ENCODE measurements at places on chromosomes 1 and 21. TPM values are rescaled to one million over a fixed set of nuclear protein-coding genes. Genes with fewer than 3 reads are reported as not detected.

GRCh38 chr21:33936301-33937038 lies 20.9 kb upstream of the ATP5PO start:
- DNase-seq, result no peak

DNA sequence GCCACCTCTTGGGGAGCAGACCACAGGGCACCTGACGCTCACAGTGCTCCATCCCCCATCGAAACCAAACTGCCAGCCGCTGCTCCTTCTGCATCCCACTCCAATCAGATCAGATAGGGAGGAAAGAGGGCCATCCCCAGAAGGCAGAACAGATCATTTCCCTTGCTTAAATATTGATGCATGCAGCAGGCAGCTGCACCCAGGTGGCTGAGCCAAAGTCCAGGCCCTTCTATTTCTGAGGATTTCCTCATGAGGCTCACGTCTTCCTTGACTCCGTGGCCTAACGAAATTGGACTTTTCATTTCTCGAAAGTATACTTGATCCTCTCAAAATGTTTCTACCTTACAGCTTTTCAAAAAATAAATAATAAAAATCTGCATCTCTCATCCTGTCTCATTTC lies 239.2 kb downstream of the ATG4C start:
- DNase-seq, result no peak

RPTN gene
- not detected for polyA plus RNA-seq

ZBTB8B gene
- 1.2 TPM for polyA plus RNA-seq

DNA sequence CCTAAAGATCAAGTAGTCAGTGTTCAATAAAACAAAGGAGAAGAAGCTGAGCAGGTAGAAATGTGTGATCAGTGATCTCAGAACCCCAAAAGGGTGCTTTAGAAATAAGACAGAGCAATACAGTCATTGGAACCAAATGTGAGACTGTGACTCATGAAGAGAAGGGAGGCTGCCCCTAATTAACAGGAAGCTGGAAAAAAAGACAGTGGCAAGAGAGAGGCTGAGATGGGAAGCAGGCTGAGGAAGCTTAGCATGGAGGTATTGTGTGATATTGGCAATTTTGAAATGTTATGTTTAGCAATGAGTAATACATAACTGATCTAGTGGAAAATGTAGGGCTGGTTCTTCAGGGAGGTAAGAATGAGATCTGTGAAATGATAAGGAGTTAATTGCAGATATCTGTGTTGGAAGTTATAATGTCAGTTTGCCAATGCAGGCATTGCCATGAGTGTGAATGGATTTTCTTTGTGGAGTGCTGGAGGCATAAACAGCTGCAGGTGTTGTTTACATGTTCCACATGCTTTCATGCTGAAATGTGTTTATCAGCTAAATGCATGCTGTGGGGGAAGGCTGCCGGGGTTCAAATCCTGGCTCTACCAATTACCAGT lies 90.6 kb upstream of the CACNA1E start:
- DNase-seq, result no peak

MARK1 gene
- 9.2 TPM for polyA plus RNA-seq

- DNase-seq, result no peak
These were observed 11.5 kb upstream of the VASH2 start for GRCh38 chr1:212938846-212939245.

TMCC2 gene
- 7.2 TPM for polyA plus RNA-seq

- DNase-seq, result no peak
These were observed 28.2 kb upstream of the KLHDC7A start for GRCh38 chr1:18452550-18452949.

DNA sequence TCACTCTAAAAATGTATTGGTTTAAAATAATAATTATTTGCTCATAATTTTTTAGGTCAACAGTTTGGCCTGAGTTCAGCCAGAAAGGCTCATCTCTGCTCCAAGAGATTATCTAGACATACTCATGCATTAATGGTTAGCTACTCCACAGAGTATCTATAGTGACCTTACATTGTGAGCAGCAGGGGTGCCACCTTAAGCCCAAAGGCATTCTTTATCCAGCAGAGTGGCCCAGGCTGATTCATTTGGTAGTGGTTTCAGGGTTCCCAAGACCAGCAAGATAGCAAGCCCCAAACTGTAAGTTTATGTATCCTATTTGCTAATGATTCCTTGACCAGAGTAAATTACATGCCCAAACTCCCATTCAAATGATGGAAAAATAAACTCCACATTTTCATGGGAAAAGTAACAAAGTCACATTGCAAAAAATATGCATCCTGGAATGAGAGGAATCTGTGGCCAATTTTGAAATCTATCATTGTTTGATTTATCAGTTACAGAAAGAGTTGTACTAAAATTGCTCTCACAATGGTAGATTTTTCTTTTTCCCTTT lies 182.6 kb upstream of the KCNK2 start:
- DNase-seq, result no peak

DNA sequence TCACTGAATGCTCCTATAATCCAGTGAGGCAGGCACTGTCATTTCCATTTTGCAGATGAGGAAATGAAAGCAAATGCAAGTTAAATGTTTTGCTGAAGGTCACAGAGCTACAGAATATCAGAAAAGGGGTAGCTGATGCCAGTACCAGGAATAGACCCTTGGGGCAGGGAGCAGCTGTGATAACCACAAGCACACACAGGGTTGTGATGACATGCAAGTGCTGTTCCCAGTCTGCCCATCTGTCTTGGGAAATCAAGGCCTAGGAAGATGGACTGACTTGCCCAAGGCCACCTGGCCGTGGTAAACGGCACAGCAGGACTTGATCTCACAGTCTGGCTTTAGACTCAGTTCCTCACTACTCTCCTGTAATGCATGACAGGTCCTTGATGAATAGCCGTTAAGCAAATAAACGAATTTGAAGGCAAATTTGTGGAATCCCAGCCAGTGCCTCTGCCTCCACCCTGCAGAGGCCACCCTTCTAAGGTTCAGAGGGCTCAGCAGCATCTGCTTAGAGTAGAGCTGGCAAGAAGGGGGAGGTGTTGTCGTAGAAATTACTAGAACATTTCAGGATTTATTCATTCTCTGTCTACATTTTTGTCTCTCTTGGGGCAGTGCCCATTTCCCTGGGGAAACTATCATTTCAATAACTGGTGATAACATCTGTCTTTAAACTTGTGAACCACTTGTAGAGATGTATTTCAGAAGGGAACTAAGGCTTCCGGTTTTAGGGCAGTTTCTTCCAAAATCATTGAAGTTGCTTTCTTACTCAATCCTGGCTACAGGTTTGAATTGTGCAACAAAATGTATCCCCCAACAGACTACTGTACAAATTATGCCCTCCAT lies 53.2 kb upstream of the MRPS6 start:
- DNase-seq, result no peak

DNA sequence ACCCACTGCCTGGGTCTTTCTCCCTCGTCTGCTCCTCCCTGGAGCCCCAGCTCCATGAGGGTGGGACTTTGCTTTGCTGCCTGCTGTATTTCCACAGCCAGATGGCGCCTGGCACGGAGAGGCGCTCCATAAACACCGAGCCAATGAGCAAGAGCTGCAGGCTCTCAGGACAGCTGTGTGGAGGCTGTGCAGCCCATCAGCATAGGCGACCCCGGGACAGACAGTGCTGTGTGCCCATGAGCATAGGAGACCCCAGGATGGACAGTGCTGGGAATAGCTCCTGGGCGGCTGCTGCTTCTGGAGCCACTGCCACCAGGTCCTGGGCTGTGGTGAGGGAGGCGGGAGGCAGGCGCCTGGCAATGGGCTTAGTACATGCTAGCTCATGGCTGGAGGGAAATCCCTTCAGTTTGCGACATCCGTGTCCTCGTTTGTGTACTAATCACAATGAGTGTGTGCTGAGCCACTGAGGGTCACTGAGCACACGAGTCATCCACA lies 29.2 kb downstream of the CEP104 start:
- no peak for DNase-seq

DNA sequence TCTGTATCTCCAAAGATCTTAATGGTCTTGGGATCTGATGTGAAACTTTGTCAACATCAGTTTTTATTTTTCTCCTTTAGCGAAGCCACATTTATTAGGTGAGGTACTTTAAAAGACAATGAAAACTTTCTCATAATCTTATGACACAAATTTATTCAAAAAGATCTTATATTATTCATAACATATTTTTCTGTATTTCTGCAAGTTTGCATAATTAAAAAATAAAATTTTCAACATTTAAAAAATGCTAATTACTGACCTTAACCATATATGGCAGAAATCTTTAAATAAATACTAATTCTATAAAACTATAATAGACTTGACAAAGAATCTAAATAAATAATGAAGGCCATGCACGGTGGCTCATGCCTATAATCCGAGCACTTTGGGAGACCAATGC lies 72.5 kb downstream of the PRPF38A start:
- no peak for DNase-seq

- no peak for DNase-seq
These were observed 22.5 kb downstream of the CAMTA1 start for GRCh38 chr1:6807782-6808181.

DNA sequence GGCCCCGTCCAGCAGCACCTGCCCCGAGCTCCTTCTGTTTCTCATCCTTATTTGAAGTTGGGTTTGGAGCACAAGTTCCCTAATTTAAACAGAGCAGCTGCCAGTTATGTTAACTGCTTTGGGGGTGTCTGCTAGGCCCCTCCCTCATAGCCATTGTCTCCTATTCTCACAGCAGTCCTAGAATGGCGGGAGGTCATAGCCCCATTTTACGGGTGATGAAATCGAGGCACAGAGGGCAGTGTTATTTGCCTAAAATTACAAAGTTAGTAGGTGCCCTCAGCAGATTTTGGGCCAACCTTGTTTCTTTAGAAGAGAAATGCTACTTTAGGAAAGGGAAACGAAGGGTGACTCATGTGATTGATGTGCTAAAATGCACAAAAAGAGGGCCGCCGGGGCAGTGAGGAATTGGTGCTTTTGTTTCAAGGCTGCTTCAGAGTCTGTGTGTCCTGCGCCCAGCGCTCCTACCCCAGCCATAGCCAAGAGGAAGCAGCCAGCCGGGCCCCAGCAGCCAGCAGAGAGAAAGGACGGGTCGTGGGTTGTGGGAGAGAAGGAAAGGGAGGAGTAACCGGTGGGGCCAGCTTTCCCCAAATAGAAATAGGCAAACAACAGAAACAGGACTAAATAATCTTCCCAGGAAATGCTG lies 13.0 kb downstream of the VANGL1 start:
- DNase-seq, result no peak

TFF2 gene
- polyA plus RNA-seq, result not detected

DNA sequence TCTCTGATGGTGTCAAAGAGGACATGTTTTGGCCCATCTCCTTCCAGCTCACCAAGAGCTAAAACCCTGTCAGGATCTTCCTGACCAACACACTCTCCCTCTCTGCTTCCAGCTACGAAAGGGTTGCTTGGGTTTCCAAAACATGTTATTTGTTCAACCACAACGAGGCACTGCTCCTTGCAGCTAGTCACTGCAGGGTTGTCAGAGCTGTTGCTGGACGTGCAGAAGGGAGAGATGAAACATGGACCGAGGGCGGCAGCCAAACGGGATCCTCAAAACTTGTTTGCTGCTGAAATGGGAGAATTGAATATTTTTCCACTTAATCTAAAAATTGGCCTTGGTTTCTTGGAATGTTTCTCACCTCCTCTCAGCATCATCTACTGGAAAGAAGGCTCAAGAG lies 12.4 kb downstream of the ZBTB18 start:
- DNase-seq, result no peak

DNA sequence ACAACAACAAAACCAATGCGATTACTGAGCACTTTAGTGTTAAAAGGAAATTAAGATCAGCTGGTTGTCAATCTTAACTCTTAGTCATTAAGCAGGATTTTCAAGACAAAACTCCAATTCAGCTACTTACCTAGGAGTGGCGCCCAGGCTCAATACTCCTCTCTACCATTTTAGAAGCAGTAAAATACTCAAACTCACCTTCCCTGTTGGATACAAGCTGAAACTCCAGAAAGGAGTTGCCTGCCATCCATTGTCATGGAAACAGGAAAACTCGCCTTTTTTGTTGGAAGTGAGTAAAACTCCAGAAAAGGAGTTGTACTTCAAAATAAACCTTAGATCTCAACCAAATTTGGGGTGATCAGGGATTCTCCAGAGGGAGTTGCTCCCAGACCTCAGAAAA lies 127.0 kb upstream of the F3 start:
- no peak for DNase-seq

DNA sequence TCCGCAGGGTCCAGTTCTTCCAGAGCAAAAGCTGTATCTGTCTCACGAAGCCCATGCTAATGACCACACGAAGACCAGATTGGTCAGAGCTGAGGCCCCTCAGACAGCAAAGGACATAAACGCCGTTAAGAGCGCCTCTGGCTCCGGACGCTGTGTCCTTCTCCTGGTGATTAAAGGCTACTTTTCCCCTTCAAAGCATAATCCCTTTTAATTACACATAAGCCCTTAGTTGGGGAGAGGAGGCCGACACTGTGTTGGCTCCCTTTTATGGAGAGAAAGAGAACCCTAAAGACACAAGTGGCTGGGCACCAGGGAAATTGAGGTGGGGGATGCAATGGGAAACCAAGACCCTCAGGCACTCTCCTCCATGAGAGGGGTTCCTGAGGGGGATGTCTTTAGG lies at the start of gene ABCA4:
ABCA4 (minus strand) TSS at position 158 of the 400 bp plus-strand sequence; CDS start at position 55, 103 bp downstream.
- no peak for DNase-seq

TGFB2 gene
- 14.2 TPM for polyA plus RNA-seq

- no peak for DNase-seq
These were observed 13.6 kb downstream of the AGMAT start for GRCh38 chr1:15571266-15571665.

DNA sequence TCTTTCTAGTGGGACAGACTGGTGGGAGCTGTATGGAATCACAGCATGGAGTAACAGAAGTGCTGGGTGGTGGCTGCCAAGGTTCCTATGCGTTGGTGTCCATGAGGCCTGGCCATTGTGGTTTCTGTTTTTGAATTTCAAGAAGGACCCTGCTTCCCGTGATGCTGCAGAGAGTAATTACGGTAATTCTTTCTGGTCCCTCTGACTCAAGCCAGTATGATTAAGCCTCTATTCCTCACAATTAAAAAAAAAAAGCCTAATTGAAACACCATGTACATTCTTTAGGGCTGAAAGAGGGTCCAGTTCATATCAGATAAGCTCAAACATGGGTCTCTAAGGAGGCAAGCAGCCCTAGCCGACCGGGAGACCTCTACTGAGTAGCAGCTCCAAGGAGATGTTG lies 10.5 kb upstream of the C1orf21 start:
- DNase-seq, result no peak

- no peak for DNase-seq
These were observed 466.3 kb downstream of the LMO4 start for GRCh38 chr1:87794788-87795614.

Data from renal cortex interstitium (tissue), 15 donors.